ENCODE measurements at places on chromosomes 7 and 10.

GRCh38 chr10:50396491-50397311 lies 145.4 kb upstream of the ASAH2 start:
- DNase-seq, result no peak

- DNase-seq, result no peak
These were observed 1.1 kb upstream of the VIM start for GRCh38 chr10:17226891-17227303.

- no peak for DNase-seq
These were observed 63.8 kb downstream of the FAM241B start for GRCh38 chr10:69693886-69694285.

DNA sequence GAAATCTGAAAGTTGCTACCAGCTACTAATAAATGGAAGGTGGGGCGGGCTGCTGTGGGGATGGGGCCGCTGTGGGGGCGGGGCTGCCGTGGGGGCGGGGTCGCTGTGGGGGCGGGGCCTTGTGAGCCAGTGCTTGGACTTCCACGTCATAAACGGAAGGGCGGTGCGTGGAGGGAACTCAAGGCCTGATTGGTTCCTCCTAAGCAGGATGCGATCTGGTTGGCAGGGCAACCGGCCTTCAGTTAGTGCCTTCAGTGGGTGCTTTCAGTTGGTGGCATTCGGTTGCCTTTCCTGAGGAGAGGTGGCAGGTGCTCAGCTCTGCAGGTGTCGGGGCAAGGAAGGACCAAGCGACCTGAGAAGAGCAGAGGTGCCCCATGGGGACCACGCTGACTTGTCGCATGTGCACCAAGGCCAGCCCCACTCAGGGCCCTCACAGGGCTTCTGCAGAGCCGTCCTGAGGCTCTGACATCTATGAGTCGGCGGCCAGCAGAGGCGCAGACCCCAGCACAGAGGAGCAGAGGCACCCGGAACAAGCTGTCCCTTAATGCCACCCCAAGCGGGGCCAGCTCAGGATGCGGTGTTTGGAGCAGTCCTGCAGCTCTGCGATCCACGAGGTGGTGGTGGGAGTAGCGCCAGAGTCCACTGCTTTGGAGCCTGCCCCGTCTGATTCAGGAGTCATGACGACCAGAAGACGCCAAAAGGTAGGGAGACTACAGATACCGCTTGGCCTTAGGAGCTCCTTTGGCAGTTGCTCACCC lies 54.4 kb upstream of the PDSS1 start:
- DNase-seq, result no peak

DNA sequence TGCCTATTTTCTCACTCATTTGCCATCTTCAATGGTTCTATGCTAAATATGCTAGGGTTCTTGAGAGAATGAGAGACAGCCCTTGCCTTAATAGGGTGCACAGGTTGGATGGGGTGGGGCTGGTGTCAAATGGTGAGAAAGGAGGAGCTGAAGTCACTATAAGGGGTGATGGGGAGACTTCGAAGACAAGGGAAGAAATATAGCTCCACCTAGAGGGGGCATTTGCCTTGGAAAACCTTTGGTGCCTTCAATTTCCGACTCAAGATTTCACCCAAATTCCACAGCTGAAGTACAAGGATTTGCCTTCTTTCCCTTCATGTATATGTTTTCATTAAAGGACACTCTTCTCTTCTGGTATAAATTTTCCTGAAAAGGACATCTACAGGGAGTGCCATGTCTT lies 5.6 kb downstream of the PTN start:
- DNase-seq, result no peak

- no peak for DNase-seq
These were observed 89.4 kb downstream of the DGKI start for GRCh38 chr7:137757146-137757925.

GRCh38 chr10:30991647-30992011 lies 40.0 kb downstream of the ZNF438 start:
- no peak for DNase-seq

GRCh38 chr10:4240608-4241197 lies 455.7 kb upstream of the KLF6 start:
- no peak for DNase-seq

- DNase-seq, result no peak
These were observed 46.2 kb upstream of the PLCE1 start for GRCh38 chr10:93947524-93947923.

DNA sequence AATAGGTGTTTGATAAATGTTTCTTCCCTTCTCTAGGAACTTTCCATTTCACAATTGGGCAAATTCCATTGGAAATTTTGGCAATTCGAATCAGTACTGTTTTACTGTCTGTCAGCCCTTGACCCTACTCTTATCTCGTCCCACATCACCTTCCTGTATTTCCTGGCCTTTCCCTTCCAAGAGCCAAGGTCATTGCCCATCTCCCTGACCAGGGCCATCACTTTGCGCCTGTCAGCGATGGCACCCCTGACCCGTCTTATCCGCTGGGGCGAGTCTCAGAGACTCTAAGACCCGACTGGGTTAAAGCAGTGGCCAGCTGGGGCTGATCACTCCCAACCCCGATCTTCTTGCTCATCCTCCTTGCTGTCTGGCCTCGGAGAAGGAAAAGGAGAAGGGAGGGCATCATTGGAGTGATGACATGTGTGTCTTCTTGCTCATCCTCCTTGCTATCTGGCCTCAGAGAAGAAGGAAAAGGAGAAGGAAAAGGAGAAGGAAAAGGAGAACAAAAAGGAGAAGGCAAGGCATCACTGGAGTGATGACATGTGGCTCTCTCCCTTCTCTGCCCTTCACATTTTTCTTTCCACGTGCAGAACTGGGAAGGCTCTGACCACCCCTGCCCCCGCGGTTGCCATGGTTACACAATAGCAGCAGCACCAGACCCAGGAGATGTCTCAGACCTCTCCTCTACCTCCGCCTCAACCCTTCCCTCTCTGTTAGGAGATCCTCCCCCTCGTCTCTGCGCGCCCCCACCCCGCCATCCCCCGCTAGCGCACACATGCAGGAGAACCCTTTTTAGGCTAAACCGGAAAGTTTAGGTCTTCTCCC lies 2.0 kb downstream of the SEMA3D start:
- no peak for DNase-seq

DNA sequence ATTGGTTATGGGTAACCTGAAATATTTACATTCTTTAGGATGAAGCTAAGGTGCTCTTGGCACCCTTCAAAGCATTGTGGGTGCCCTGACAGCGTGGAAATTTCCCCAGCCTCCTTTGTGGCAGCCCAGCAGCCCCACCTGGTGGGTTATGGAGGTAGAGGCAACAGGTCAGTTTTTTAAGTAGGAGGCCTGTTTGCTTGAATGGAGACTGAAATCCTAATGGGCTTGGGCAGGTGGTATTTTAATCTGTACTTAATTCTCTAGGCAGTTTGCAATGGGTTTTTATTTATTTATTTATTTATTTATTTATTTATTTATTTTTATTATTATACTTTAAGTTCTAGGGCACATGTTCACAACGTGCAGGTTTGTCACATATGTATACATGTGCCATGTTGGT lies 139.4 kb downstream of the EPC1 start:
- peak; percentile 52 for DNase-seq

GRCh38 chr7:125878235-125878956 lies 948.8 kb upstream of the POT1 start:
- DNase-seq, result no peak

- DNase-seq, result no peak
These were observed 185.5 kb upstream of the SH2B2 start for GRCh38 chr7:102101111-102101551.

- DNase-seq, result no peak
These were observed 36.7 kb downstream of the PFKFB3 start for GRCh38 chr10:6239213-6239991.

DNA sequence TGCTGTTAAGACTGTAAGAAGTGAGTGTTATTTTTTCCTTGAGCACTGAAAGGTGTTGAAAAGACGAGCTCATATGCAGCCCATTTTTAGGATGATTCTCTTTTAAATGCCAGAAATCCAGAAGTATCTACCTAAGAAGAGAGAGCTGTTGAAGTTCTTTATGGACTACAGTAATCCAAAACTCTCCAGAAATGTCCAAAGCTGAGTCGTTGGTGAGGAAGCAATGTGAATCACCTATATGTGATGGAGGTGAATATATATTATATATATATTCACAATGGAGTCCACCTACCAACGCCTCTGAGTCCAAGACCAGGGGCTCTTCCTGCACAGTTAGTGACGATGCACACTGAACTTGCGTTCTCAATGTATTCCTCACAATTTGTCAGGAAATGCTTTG lies 252.7 kb upstream of the PITRM1 start:
- DNase-seq, result no peak

GRCh38 chr7:81937091-81937490 lies 167.2 kb upstream of the HGF start:
- no peak for DNase-seq

- no peak for DNase-seq
These were observed 87.4 kb downstream of the CELF2 start for GRCh38 chr10:11104772-11105675.

DNA sequence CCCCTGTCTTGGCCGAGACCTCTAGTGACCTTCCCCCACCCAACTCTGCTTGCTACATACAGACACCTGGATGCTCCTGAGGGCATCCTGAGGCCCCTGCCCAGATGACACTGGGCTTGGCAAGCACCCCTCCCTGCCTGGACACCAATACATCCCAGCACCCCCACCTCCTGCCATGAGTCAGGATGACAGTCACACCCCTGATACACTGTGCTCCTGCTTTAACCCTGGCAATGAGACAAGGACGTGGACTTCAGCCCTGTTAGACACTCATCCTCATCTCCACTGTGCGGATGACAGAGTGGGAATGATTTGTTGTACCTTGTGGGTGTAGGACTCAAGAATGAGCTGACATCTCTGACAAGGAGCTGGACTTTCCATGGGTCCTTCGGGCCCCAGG lies 186.3 kb upstream of the ADCY1 start:
- DNase-seq, result no peak

GRCh38 chr7:117459735-117460134 lies 20.1 kb upstream of the CFTR start:
- DNase-seq, result no peak

DNA sequence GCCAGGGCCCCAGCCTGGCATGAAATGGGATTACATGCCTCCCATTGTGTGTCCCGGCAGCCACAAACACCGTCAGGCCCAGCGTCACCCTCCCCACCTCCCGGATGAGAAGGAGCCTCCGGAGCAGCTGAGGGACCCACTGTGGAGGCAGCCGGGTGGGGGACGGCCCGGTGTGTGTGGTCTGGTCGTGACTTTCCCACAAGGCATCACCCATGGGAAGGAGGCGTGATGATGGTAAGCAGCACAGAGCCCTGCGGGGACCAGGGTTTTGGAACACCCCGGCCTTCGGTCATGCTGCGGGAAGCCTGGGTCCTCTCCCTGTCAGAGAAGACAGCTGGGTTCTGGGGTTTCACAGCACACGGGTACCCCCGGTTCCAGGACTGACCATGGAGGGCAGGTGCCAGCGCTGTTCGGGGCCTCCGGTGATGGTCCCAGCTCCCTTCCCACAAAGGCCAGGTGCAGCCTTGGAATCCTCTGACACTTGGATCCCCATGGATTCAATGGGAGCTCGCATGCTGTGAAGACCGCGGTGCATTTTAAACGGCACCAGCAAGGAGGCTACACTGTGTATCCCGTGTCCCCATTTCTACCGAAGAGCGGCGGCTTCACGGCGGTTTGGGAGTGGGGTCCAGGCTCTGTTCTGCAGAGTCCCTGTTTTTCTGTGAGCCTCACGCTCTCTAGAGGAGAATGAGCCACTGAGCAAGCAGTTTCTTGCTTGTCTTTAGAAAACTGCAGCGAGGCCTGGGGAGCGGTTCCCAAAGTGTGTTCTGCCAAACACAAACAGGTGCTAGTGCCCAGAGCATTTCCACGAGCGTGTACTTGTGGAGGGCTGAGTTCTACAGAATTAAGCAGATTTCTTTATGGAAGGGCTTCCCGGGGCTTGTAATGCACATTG lies 336.0 kb downstream of the ADARB2 start:
- no peak for DNase-seq

- no peak for DNase-seq
These were observed 21.9 kb downstream of the CDK13 start for GRCh38 chr7:39971924-39972323.

DNA sequence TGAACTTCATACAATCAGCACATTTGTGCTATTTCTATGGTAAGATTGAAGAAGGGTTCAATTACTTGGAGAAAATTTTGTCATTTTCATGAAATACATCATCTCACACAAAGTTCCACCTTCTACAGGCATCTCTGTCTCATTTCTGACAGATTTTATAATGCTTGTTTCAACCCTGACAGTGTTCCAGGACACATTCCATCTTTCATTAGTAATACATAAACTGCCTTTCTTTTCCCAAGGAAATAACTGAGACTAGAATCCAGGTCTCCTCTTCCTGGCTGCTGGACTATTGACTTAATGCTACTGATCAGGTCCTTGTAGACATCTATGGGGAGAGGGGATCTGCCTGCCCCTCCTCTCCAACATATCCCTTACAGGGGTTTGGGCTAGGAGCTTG lies 70.1 kb upstream of the PLPP4 start:
- DNase-seq, result no peak

DNA sequence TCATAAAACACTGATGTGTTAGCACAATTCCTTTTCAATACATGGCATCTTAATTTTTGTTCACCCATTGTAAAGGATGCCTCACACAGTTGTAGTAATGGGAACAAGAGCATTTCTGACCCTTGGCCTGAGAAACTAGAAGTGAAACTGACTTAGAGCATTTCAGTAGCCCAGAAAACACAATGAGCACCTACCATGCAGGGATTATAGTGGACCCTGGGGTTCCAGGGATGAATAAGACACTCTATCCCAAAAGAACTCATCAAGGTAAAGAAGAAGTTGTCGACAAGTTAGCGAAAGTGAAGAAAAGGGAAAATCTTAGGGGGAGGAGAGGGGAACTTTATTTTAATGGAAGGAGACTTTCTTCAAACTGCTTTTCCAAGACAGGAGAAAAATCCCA lies 125.6 kb downstream of the NT5C2 start:
- DNase-seq, result no peak

DNA sequence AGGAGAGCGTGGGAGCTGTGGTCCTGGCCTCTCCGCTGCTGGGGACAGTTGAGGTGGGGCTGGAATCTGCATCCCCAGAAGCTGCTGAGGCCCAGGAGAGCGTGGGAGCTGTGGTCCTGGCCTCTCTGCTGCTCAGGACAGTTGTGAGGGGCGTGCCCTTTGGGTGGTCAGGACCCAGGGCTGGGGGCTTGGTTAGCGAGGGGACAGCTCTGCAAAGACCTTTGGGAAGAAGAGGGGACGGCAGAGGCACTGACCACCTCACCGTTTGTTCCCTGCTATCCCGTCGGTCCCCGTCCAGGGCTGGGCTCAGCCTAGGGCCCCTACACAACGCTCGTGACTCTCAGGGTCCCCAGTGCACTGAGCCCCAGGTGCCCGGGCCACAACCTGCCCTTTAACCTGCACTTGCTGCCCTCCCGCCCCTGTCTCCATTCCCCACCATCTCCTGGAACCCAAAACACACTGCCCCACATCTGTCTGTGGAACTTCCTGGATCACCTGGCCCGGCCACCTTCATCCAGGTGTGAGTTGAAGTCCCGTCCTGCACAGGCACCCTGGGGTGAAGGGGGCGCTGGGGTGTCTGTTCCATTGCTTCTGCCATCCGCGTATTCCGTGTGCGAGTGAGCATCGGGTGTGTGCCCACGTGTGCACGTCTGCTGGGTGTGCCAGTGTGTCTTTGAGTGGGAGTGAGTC lies 14.1 kb downstream of the FOXL3 start:
- no peak for DNase-seq

GRCh38 chr10:25047591-25048301 lies 31.3 kb downstream of the THNSL1 start:
- no peak for DNase-seq

Measured in liver (tissue), 10 donors.